Activated T-cell treated with anti-CD3 and anti-CD28 coated beads, Interleukin-2, amount 50 U/mL, for 1 hour (primary cell): ENCODE measurements at places on chromosomes 7 and 10.

GRCh38 chr10:131314799-131315198 is 3.3 kb upstream of the TCERG1L start:
- DNase-seq = no peak

DNA sequence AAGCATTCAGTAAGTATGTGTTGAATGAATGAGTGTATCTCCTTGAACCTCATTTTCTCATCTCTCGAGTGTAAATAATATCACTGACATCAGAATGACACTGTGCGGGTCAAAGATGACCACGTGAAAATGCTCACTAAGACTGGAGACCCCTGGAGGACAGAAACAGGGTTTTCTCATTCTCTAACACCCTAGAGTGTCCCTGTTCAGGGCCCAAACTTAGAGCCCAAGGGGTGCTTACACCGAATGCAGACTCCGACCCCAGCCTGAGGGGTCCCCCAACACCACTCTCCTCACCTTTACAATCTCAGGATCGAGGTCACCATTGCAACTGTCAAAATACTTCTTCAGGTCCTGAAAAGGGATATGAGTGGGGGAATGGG is 1.4 kb downstream of the CDK5 start:
- no peak for DNase-seq

- DNase-seq = no peak
Measured at GRCh38 chr10:86711513-86712316, 43.4 kb downstream of the LDB3 start.

- DNase-seq = no peak
Measured at GRCh38 chr10:23198940-23199767, 7.0 kb downstream of the PTF1A start.

DNA sequence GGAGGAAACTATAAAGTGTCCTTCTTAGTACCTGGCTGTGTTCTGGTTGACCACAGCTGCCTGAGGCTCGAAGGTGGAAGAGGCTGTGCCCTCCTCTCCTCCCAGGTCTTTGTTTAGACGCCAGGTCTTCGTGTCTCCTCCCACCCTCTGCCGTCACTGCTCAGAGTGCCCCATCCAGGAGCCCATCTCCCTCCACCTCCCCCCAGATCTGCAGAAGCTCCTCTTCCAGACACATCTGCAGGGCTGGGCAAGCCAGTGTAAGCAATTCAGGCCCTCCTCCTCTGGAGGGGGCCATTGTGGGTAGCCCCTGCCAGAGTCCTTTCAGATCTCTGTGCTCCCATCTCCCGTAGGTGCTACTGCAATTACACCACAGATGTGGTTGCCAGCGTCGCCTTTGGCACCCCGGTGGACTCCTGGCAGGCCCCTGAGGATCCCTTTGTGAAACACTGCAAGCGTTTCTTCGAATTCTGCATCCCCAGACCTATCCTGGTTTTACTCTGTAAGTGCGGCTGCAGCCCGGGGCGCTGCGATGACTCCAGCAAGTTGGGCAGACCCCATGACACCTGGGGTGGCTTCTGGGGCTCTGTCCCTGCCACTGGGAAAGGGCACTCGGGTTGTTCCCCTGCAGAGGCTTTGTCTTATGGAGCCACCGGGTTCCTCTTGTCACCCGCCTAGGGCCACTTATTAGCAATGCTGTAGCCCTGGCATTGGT is 107.5 kb downstream of the PARP12 start:
- no peak for DNase-seq

- DNase-seq = no peak
Measured at GRCh38 chr7:55966851-55967250, 2.5 kb downstream of the NIPSNAP2 start.

GRCh38 chr10:34200355-34200901 is 614.7 kb downstream of the PARD3 start:
- DNase-seq = no peak

- DNase-seq = no peak
Measured at GRCh38 chr7:158617737-158618128, 30.1 kb upstream of the PTPRN2 start.
